ENCODE measurements at places on chromosomes 3 and 15.

- no peak for DNase-seq
These were observed 124.3 kb upstream of the ATP11B start for GRCh38 chr3:182668974-182669373.

DNA sequence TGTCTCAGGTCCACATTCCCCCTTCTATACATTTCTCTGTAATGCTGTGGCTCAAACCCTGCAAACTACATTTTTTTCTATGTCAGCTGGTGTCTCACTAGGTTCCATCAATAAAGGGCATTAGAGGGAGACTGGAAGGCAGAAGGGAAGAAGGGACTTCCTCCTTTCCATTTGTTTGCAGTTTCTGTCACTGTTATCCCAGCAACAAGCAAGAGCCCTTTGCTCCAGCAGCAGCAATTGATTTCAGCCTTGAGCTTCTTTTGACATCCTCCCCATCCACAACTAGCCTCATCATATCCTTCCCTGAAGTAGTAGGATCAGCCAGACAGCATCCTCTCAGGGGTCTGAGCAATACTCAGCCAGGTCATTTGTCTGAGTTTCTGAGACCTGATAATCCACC, 5.3 kb upstream of the NCK1 start:
- no peak for DNase-seq

DNA sequence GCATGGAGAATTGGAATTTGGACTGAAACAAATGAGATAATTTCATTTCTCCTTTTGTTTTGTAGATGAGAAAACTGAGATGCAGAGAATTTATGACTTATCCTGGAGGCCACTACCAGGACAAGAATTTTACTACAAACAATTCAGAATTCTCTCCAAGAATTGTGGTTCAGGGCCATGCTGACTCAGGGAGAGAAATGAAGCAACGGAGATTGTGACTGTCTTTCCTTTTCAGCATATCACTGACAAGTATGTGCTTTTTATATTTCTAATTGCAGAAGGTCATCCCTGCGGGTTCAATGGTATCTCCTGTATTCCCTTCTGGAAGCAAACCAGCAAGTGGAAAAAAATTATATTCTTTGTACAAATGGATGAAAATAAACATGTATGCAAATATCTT, 170.8 kb upstream of the MITF start:
- no peak for DNase-seq

DNA sequence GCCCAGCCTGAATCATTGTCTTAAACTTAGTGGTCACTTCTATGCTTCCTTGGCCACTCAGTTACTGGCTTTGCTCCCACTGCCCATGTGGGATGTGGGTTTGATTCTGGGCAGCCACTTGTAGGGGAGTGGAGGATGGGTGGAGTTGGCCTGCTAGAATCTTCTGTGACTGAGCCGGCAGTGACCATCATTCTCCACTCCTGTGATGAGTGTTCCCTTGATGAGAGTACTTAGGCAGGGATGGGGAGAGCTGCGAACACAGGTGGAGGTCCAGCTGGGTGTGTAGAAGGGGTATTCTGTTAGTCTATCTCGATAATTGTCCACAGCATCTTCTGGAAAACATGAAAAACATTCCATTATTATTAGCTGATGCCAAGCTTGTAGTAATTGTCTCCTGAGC, 8.0 kb downstream of the TM6SF1 start:
- DNase-seq = no peak

DNA sequence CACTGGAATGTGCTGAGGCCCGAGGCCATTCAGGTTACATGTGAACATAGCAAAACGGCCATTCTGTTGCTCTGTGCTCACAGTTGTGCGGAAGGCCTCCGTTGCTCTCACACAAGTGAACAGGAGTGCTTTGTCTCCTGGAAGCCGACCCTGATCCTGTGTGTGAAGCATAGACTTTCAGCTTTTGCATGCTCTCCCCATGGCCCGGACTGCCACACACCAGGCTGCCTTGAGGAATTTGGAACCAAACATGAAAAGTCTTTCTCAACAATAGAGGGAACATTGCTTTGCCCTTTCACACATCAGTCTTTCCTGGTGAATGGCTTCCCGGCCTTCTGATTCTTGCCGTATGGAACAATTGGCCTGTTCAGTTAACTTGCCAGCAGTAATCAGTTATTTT, 154.8 kb upstream of the LRIG1 start:
- no peak for DNase-seq

DNA sequence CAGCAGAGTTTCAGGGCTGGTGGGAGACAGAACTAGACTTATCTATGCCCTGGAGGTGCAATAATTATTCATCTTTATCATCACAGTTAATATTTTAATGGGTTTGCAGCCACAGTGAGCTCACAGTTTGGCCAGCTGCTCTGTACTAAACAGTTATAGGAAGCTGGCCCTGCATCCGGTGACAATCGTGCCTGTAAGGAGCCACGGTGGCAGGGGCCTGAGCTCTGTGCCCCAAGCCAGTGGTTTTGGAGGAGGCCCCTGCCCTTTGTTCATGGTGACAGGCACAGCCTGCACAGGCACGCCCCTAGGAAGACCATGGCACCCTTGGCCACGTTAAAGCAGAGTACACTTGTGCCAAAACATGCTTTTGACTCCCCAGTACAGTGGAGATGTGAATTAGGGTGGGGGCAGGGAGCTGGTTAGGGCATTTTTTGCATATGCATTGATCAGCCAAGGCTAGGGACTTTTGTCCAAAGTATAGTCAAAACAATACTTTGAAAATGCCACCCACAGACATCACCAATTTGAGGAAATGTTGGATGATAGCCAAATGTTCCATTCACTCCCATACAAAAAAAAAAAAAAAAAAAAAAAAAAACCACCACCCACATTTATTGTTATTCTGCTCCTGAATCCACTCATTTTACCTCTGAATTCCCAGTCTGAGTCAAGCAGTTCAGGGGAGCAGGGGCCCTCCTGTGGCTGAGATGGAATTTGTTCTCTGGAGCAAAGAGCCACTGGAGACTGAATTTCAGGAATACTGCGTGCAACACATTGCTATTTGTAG, 3.4 kb upstream of the RFTN1 start:
- DNase-seq = peak; percentile 28

DNA sequence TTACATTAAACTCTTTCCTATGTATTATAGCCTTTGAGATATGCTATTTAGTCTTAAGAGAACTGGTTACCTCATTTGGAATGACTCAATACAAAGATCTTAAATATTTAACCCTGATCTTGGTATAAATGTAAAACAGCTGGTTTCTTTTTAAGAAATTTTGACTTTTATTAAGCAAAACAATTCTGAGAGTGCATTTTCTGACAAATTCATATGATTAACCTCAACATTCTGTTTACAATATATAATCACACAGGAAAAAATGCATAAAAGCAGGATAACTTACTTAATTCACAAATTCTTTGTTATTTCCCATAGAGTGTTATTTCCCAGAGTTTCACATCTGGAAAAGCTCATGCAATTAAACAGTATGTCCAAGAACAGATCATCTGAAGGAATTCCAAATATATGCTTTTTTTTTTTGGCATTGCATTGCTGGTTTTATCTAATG, 400.4 kb upstream of the THBS1 start:
- no peak for DNase-seq

- no peak for DNase-seq
These were observed 26.8 kb downstream of the RPN1 start for GRCh38 chr3:128623762-128624176.

DNA sequence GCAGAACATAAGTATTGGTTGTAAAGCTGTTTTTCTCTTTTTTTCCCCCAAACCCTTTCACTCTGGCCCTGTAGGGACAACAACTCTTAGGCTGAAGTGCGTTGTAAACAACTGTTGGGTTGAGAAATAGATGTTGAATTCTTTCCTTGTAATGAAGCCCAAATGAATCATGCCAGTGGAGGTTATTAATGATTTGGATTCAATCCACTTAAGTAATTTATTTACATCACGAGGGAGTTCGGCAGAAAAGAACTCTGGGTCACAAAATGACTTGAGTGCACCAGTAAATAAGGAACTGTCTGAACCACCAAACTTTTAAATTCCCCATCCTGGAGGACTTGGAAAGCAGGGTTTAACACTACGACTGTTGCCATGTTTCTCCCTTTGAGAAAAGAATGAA, 218.9 kb downstream of the PDZRN3 start:
- DNase-seq = no peak

DNA sequence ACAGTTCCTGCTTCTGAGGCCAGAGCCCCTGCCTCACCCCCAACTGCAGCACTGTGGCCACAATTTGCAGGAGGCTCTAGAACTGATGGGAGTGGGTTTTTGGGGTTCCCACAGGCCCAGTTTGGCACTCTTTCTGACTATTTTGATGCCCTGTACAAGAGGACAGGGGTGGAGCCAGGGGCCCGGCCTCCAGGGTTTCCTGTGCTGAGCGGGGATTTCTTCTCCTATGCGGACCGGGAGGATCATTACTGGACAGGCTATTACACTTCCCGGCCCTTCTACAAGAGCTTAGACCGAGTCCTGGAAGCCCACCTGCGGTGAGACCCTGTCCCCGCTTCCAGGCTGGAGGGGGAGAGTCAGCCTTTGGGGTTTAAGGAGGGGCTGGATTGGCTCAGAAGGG, 6.9 kb downstream of the MAN2A2 start:
- no peak for DNase-seq

GRCh38 chr3:196792771-196793170, 53.1 kb downstream of the PAK2 start:
- peak; percentile 51 for DNase-seq

DNA sequence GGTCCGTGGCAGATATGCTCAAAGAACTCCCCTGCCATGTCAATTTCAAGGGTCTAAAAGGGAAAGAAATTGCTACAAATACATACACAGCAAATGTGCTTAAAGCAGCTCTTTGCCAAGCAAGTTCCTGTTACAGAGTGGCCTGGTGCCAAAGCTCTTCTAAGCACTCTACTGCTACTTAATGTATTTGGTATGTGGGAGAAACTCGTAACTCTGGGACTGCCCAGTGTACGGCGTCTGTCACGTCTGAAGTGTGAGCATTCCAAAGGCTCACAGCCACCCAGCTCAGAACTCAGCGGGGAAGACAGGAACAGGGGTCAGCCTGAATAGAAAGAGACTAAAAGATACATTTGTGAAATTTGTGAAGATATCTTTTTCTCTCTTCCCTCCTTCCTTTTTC, 54.6 kb downstream of the RBMS3 start:
- DNase-seq = peak; percentile 70

GRCh38 chr3:9403463-9403862, 6.0 kb downstream of the SETD5 start:
- DNase-seq = no peak

DNA sequence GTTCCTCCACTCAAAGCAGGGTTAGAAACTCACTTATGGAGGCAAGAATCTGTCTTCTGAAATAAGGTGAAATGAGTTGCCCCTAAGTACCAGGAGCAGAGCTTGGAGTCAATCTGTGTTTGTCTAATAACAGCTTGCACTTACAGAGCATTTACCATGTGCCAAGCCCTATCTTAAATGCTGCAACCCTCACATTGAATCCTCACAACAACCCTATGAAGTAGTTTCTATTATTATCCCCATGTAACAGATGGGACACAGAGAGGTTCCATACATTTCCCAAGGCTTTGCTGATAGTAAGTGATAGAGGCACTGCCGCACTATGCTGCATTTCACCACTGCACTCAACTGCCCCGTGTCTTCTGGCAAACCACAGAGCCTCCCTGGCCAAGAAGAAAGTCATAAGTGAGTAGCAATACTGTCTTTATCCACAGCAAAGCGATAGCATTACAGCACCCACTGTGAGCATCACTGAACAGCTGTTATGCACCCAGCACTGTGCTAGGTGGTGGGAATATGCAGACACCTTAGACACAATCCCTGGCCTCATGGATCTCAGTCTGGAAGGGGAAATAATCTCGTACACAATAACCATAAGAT, 141.5 kb downstream of the SSR3 start:
- DNase-seq = no peak

- DNase-seq = peak; percentile 69
These were observed 53.2 kb upstream of the HEG1 start for GRCh38 chr3:125108833-125109535.

GRCh38 chr3:174046311-174046710, 648.8 kb downstream of the NLGN1 start:
- no peak for DNase-seq

GRCh38 chr3:40780291-40780924, 255.6 kb downstream of the ZNF621 start:
- DNase-seq = peak; percentile 83

DNA sequence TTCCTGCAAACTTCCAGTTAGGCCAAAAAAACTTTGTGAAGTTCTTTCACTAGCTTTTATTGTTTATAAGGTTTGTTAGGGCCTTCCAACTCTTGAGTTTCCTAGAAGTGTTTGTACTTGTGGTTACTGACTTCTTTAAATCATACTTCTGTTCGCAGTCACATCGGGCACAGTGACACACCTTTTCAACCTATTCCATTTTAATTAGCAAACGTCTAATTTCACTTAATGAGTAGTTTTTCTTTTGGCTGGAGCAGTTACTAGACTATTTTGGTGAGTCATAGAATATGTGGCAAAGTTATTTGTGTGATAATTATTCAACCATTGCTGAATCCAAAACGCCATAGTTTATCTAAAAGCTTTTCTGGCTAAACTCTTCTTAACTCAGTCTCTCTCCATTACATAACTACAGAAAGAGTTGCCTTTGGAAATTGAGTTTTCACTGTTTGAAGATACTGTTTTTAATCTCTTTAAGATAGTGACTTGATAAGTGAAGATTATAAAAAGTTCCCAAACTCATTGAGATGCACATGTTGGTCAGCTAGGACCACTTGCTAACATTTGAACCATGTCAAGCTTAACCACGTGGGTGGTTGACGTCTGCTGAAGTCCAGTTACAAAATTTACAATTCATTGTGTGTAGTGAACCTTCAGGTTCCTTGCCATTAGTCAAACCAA, 21.5 kb downstream of the CNOT10 start:
- no peak for DNase-seq

DNA sequence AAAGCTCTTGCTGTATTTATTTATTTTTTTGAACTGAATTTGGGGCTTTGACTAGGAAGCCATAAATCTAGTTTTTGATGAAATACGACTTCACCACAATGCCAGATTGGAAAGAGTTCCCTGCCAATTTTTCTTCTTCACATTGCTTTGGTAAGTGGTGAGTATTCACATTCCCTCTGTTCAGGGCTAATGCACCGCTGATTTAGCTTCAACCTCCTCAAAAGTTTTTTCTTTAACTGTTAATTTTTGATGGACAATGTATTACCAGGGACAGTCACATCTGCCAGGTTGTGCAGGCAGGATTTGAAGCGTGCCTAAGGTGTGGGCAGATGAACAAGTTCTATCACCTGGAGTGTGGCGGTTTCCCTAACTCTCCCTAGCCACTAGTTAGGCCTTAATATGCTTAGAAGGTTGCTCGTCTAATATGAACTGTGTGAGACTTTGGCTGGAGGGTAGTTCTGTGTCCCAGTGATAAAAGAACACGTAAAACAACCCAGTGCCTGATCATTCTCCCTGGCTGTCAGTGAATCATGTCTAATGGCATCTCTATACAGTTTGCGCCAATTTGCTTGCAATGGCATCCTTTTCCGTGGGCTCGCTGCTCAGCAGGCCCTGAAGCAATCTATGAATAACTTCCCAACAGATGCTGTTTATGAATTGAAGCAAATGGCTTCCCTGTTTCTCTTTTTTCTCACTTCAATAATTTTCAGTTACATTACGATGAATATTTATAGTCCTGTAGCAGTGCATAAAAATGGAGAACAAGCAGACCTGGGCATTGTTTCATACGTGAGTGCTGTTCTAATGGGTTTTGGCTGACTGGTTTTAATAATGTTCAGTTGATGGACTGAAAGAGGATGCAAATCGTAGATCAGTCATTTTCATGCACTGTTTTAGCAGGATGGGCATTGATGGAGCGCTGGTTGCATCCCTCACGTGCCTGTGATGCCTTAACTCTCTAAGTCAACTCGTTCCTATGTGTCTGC, 243.2 kb upstream of the SUCLG2 start:
- DNase-seq = no peak

- no peak for DNase-seq
These were observed 855.7 kb upstream of the DPPA4 start for GRCh38 chr3:110193074-110193473.

- peak; percentile 86 for DNase-seq
These were observed 69.8 kb upstream of the ANKRD34C start for GRCh38 chr15:79212589-79213157.
